ENCODE measurements at places on chromosomes 2 and 18.
A peak's percentile ranks its signal among the peaks of the same experiment; 100 is the strongest.

DNA sequence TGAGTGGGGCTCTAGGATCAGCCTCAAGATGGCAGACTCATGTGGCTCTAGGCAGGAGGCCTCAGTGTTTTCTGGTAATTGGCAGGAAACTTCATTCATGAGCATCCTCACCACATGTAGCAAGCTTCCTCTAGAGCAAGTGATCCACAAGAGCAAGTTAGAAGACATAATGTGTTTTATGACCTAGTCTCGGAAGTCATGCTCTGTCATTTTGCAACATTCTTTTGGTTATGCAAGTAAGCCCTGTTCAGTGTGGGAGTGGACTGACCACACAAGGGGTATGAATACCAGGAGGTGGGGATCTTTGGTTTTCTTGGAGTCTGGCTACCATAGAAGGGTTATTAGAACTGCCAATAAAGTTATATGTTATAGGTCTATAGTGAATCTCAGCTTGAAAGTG lies 66.8 kb upstream of the STK39 start:
- peak; percentile 14 for DNase-seq

- no peak for DNase-seq
Measured at GRCh38 chr2:193900292-193900691, 1705.6 kb upstream of the TMEFF2 start.

DNA sequence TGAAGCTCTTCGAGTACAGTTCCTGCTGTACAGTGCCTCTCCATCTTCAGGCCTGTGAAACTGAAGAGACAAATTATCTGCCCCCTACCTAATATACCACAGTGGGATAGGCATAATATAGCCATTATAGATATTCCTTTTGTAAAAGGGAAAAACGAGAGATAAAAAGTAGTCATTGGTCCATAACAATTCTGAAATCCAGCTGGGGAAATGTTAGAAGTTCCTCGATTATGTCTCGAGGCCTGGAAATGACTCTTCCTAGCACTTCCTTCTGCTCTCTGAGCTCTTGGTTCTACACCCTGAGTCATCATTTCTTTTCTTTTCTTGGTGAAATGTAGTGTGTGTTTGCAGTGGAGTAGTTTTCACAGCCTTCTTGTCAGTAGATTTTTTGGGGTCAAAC lies 51.5 kb downstream of the ASB1 start:
- no peak for DNase-seq

DNA sequence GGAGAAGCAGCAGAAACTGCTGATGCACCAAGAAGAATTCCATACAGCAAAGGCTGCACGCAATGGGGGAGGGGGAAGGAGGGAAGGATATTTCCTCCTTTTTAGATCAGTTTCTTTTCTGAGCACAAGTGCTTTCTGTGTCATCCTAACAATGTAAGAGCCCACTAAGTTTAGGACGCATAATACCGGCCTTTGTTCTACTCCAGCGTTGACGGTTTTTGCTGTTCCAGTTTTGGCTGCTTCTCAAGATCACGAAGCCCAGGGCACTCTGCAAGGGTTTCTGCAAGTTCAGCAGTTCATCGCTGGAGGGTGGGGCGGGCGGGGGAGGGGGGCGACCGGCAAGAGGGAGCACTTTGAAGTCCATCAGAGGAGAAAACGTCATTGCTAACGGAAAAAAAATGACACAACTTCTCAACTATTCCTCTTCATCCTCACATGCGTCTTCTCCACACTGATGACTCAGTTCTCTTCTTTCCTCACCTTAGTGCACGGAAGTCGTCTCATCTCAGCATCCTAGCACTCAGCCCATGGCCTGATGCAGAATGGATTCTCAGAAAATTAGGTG lies 8.7 kb downstream of the FAM178B start:
- no peak for DNase-seq

GRCh38 chr2:130986890-130987493 lies 106.3 kb downstream of the FAM168B start:
- no peak for DNase-seq
